ENCODE measurements at places on chromosomes 7 and 10.

GRCh38 chr7:139589474-139589873, 66.0 kb downstream of the CLEC2L start:
- H3K36me3 ChIP-seq, result peaks cover 13% of the 10 kb centered on the region
- DNase-seq, result no peak
- no peaks in the 10 kb centered on the region for H3K4me1 ChIP-seq
- no peak overlapping the region for H3K27ac ChIP-seq
- no peak overlapping the region for H3K4me3 ChIP-seq

GRCh38 chr7:1223196-1223981, 9.3 kb upstream of the UNCX start:
- no peak overlapping the region for H3K27ac ChIP-seq
- no peak overlapping the region for H3K4me3 ChIP-seq
- DNase-seq, result no peak

GRCh38 chr7:73833251-73833919, 2.6 kb downstream of the CLDN4 start:
- H3K4me1 ChIP-seq, result peaks cover 21% of the 10 kb centered on the region
- no peaks in the 10 kb centered on the region for H3K36me3 ChIP-seq
- H3K4me3 ChIP-seq, result no peak overlapping the region

- peak overlapping the region; percentile 85 for H3K27ac ChIP-seq
- H3K27me3 ChIP-seq, result no peaks in the 10 kb centered on the region
- no peak overlapping the region for H3K4me3 ChIP-seq
Measured at GRCh38 chr10:125092564-125093031, 67.8 kb downstream of the CTBP2 start.

DNA sequence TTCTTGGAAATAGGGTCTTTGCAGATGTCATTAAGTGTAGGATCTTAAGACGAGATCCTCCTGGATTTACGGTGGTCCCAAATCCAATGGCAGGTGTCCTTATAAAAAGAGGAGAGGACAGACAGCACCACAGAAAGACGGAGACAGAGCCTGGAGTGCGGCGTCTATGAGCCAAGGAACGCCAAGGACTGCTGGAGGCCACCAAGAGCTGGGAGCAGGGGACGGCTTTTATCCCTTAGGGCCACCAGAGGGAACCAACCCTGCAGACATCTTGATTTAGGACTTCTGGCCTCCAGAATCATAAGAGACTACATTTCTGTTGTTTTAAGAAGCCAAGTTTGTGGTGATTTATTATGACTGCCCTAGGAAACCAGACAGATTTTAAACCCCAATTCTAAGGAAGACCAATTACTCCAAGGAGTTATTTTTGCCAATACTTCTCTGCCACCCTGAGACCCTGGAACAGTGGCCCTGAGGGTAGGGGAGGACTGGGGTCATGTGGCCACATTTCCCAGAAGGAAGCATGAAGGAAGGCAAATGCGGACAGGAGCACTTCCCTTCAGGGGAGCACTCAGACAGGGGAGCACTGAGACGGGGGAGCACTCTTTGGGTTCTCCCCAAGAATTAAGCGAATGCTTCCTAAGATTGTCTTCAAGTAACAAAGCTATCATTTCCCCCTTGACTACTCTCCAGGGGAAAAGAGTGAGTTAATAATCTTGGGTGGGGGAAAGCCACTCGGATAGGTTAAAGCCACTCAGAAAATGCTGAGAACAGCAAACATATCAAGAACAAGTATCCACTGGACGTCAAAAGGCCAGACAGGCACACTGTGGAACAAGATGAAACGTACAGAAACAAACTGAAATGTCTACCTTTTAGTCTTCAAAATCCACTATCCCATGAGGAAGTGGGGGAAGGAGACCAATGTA, 67.5 kb downstream of the CHST15 start:
- peaks cover 8% of the 10 kb centered on the region for H3K27me3 ChIP-seq
- H3K27ac ChIP-seq, result no peak overlapping the region
- no peaks in the 10 kb centered on the region for H3K36me3 ChIP-seq

All from HFFc6 (cell line).